Kidney capillary endothelial cell (primary cell): ENCODE measurements at places on chromosomes 3 and 15.

GRCh38 chr15:96336596-96337364, 6.3 kb downstream of the NR2F2 start:
- DNase-seq = peak; percentile 22

DNA sequence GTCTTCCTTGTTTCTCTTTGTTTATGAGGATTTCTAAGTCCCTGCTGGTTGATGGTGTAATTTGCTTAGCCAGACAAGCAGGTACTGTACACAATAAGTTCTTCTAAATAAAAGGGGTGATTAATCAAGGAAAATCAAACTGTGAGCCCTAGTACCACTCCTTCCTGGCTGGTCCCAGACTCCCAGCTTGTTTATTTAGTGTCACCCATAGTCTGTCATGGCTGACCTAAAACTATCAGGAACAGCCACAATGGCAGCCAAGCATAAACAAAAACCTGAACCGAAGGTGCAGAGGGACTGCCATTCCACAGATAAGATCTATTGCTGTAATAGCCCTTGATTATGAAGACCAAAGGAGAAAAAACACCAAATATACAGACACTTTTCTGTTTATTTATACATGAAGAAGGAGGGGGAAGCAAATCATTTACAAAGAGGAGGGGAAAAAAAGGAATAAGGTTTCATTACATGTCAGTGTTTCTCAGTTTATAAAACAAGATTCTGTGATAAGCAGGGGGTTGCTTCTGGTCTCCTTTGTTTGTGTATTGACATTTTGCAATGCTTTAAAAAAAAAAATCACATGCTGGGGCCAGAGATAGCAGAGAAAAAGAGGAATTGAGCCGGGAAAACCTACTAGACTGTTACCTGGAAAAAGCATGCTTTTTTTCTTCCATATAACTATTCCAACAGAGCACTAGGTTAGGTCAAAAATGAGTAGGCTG, 182.4 kb upstream of the DPH6 start:
- DNase-seq = no peak

DNA sequence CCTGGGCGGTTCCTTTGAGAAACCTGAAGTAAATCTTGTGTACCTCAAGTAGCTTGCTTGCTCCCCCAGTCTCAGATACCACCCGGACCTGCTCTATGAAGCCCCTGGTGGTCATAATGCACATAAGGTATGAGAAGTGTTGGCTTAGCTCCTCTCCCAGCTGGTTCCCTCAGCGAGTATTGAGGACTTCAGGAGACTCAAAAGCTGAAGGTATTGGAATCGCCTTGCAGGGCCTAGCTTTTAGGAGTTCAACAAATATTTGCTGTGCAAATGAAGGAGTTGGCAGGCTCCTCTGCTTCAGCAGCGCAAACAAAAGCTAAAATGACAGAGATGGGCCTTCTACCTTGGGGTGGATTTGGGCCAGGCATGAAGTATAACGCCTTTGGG, 1.7 kb downstream of the CMTM8 start:
- peak; percentile 46 for DNase-seq

GRCh38 chr15:53226559-53226958, 436.4 kb upstream of the ONECUT1 start:
- peak; percentile 10 for DNase-seq

GRCh38 chr3:126517291-126517951, at the start of gene UROC1:
Gene UROC1, minus strand, starts transcription at chr3:126517773. Its CDS starts 54 bp downstream, at chr3:126517719.
- DNase-seq = no peak

- no peak for DNase-seq
Observed at GRCh38 chr15:41659855-41660234, 360 bp upstream of the MGA start.

DNA sequence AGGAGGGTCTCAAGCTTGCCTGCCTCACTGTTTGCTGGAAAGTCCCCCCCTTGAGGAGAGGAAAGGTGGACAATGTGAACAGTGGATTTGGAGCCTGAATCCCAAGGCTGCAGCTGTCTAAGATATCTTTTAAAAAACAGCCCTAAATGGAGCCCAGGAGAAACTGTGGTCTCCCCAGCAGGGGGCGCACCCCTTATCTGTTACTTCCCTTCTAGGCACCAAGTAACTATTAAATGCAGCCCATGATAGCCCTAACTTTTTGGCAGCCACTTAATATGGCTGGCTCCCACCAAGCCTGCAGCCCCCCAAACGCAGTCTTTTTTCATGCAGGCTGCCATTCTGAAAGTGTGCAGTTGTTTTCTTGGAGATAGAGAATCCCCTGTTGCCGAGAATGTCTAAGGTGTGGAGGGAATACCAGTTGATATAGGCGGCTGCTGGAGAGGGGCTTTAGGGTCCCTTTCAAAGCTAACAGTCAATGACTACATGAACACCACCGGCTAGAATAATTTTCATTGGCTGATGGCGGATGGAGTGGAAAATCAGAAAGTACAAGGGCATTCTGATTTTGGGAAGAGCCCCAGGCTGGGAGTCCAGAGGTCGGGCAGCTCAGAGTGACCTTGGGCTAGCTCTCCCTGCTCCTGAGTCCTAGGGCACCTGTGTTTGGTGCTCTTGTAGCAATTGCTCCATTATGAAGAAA, 1.3 kb downstream of the RHCG start:
- DNase-seq = peak; percentile 16

DNA sequence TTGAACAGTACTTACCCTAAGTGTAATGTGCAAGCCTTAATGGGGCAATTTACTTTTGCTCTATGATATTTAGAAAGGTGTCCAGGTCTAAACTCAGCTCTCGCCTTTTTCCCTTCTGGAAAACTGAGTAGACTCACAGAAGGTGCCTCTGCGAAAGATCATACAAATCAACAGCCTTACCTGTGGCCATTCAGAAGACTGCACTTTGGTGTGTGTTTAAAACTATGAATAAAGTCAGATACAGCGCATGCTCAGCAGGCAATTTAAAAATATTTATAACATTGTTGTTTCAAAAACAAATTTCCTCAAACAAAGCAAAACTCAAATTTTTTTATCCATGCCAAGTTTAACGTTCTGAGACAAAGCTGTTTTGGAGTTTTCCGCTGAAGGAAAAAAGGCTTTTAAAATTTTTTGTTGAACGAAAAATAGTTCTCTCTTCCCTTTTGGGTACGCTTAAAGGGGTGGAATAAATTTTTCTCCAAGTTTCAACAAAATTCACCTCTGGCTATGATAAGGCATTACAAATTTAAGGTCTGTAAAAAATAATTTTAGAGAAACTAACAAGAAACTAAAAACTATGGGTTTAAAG, 156.3 kb downstream of the TIGIT start:
- no peak for DNase-seq

GRCh38 chr15:25709437-25710159, 153.5 kb downstream of the ATP10A start:
- DNase-seq = no peak

DNA sequence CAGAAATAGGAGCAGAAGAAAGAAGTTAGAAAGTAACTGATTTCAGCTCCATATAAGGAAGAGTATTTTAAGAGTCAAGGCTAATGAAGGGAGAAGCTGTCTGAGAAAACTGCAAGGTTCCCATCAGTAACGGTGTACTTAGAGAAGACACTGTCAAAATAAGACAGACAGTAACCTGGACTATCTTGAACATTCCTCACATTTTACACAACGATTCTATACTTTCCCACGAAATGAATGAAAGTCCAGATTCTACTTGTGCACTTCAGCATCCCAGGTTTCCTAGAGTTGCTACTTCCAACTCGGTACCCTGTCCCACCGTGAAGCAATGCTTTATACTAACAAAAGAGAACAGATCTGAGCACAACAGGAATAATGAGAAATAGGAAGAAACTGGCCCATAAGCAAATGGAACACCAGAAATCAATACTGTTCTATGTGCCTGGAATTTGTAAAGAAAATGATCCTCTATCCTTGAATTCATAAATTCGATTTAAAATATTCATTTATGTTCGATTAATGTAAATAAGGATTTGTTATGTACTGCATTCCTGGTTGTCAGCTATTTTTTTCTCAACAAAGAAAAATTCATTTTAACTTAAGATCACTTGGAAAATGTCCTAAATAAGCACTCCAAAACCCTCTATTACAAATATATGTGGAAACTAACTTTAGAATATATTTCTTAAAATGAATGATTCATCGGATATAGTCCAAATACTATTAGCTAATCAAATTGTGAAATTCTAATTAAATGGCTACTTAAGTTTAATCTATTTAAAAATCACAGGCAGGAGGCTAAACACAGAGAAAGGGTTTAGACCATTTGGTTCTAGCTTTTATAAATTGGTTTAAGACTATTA, 1.5 kb downstream of the C3orf70 start:
- no peak for DNase-seq

GRCh38 chr15:74377831-74378766, 10.7 kb upstream of the CYP11A1 start:
- DNase-seq = no peak

- peak; percentile 76 for DNase-seq
Observed at GRCh38 chr3:128343287-128344051, 123.2 kb downstream of the DNAJB8 start.

- no peak for DNase-seq
Observed at GRCh38 chr3:32246079-32246675, 7.7 kb downstream of the CMTM8 start.

- no peak for DNase-seq
Observed at GRCh38 chr3:99757966-99758365, 59.7 kb upstream of the CMSS1 start.

- DNase-seq = no peak
Observed at GRCh38 chr3:37945156-37945806, 45.3 kb upstream of the VILL start.

DNA sequence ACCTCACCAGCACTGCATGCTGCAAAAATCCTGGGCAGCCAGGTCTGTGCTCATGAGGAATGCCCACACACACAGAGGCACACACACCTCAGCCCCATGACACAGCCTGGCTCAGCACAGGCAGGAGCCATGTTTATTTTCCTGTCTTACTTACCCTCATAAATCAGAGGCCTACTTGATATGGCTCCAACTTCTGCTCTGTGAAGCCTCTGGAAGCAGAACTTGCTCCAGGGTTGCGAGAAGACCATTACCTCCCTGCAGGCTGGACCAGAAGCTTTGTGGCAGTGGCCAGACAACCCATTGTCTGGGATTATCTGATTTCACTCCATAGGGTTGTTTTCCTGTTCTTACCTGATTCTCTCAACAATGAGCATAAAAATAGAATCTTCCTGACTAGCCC, 43.8 kb upstream of the CMTM8 start:
- DNase-seq = no peak

DNA sequence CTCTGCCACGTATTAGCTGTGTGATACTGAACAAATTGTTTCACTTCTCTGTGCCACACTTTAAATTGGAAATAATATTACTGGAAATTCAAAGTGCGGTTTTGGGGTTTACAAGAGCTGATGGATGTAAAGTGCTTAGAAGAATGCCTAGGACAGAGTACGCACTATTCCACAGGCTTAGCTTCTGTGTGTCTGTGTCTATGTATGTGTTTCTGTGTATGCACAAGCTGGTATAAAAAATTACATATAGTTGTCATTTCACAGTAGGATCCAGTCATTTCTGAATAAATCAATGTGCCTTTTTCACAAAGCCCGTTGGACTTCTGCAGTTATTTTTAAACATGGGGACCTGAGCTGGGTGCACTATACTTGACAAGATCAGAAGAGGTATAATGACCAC, 370.4 kb downstream of the TUSC7 start:
- DNase-seq = no peak

GRCh38 chr15:57227166-57227565, 149.1 kb upstream of the CGNL1 start:
- DNase-seq = no peak

GRCh38 chr3:183447206-183448001, 19.0 kb upstream of the MCF2L2 start:
- DNase-seq = peak; percentile 89

GRCh38 chr3:165193366-165194254, 2.6 kb downstream of the SLITRK3 start:
- DNase-seq = no peak

GRCh38 chr3:55592572-55592971, 105.5 kb upstream of the WNT5A start:
- no peak for DNase-seq

DNA sequence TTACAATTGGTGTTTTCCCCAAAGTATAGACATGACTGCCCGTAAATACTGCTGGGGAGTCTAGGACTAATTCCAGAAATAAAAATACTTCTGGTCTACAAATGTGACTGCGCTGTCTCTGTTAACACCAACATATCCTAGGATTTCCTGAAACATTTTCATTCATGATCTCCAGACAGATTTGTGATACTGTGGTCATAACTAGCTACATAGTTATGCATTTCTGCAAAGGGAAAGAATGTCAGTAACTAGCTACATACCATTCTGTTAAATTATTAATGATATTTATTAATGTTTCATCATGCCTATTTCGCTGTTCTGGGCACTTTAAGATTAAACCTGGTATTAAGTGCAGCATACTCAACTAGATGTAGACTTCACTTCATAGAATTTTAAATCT, 33.3 kb downstream of the SETD5 start:
- no peak for DNase-seq

GRCh38 chr15:96622714-96623113, 292.2 kb downstream of the NR2F2 start:
- DNase-seq = no peak

- no peak for DNase-seq
Observed at GRCh38 chr3:45751537-45752242, 44.6 kb downstream of the SLC6A20 start.

- DNase-seq = no peak
Observed at GRCh38 chr3:45078910-45079522, 52.9 kb downstream of the CLEC3B start.

GRCh38 chr3:43001094-43001553, 22.0 kb downstream of the GASK1A start:
- DNase-seq = no peak

GRCh38 chr3:16896094-16896627, 11.4 kb downstream of the PLCL2 start:
- no peak for DNase-seq

DNA sequence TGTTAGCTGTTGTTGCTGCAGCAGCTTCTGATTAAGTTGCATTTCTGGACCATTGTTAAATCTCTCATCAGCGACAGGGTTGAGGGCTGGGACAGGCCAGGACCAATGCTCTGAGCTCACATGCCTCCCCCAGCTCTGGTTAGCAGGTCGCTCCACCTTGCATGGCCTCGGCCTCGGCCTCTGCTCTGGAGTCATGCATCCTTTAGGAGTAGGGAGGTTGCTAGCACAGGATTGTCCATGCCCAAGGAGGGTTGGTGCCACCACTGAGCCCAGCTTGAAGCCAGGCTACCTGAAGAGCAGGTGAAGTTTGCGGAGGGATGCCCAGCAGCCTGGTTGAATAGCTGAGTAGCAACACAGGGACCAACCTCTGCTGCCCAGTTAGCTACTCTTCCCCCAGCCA, 11.2 kb upstream of the CPNE9 start:
- DNase-seq = no peak

DNA sequence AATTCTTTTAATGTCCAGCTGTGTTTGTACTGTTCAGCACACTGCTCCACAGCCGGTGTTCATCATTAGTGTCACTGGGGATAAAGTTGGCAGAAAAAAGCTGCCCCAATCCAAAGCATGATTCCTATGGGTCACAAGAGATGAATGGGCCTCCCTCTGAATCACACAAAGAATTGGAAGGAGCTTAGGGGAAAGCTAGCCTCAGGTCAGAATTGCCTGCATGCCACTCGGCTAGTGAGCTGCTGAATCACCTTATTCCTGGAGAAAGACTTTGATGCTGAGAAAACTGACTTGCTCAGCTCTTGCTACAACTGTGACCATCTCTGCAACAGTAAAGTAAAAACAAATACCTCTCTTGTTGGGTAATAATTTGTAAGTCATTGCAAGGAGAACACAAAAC, 3.5 kb downstream of the CCK start:
- DNase-seq = no peak
